ENCODE measurements at places on chromosomes 7 and 10.

GRCh38 chr7:2299870-2300512 is 14.2 kb downstream of the SNX8 start:
- no peak for DNase-seq

DNA sequence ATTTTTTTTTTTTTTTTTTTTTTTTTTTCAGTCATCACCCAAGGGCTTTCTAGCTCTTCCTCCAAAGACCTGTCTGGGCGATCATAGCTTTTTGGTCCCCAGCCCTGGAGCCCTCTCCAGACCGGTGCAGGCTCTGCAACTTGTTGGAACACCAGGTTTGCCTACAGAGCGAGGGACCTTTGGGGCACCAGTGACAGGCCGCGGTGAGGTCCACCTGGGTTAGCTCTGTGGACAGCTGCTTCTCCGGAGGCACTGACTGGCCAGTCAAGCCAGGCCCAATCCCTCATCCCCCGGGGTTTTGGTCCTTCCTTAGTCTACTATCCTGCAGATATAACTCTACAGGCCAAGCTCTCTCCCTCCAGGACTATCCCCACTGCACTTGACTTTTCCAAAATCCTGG is 86.8 kb upstream of the SMNDC1 start:
- no peak for DNase-seq

DNA sequence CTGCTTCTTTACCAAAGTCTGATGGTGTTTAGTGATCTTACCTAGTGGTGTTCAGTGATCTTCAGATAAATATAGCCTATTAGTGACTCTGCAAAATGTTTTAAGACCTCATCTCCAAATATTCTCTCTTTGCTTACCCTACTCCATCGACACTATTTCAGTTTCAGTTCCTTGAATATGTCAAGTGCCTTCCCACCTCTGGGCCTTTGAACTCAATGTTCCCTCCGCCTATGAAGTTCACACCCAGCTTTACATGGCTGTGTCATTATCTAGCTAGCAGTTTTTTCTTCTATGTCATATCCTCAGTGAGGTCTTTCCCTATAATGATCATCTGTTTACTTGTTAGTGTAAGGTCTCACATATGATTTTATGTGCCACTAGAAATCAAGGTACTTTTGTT is 322.6 kb downstream of the DGKB start:
- DNase-seq, result no peak

DNA sequence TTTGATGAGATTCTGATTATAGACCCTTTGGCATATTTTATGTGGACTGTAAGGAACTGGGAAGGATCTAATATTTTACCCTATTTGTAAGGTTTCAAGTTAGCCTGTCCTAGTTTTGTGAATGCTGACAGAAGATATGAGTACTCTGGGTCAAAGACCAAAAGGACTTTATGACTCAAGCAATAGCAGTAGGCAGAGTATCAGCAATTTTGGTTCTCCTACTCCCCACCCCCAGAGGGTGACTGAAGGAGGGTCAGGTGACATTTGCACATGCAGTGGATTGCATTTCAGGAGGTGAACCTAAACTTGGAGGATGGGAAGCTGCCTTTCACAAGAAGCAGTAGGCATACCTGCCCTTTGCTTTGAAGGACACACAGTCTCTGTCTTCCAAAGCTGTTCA is 84.0 kb upstream of the KLF6 start:
- DNase-seq, result no peak

All from A549 (cell line).